Stimulated activated CD4-positive, alpha-beta T cell treated with anti-CD3 and anti-CD28 coated beads, Interleukin-4, amount 100 ng/mL, for 1 hour (primary cell): ENCODE measurements at places on chromosomes 12 and 14.

GRCh38 chr12:107903341-107904061 lies 129.0 kb downstream of the ASCL4 start:
- DNase-seq, result peak; percentile 19

GRCh38 chr14:94573475-94574277 lies 7.5 kb upstream of the SERPINA5 start:
- DNase-seq, result no peak

DNA sequence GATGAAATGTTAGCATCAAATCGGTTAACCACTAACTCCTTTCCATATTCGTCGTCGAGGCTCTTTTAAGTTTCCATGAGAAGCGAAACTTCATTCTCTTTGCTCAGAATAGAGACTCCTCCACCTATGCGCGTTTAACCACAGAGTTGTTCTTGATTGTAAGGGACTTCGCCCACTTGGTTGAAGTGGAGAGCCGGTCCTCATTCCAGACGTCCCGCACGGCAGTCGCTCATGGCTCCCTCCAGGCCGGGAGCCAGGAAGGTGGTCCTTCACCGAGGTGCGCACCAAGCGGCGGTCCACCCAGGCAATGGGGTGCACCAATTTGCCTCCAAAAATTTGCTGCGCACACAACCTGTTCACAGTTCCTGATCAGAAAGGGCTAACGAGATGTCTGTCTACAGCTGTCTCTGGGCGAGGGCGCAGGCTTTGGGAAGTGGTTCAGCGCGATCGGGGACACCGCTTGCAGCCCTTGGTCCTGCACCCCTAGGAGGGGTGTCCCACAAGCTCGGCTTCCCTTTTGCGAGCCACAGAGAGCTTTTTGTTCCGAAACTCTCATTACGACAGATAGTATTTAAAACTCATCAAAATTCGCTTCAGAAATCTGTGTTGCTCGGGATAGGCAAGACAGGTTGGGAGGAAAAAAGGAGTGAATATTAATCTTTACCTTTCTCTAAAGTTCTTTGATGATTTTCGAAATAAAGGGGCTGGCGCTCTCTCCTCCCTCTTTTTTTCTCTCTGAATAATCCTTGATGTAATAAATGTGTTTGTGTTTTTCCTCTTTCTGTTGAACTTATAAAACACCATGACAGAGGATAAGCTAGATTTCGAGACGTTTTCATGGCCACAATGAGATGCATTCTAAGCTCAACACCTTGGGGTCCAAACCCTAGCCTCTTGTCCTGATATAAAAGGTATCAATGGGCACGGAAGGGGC lies 6.4 kb upstream of the ALX1 start:
- DNase-seq, result no peak

- DNase-seq, result no peak
These were observed 133.8 kb downstream of the BCAT1 start for GRCh38 chr12:24815114-24815423.

DNA sequence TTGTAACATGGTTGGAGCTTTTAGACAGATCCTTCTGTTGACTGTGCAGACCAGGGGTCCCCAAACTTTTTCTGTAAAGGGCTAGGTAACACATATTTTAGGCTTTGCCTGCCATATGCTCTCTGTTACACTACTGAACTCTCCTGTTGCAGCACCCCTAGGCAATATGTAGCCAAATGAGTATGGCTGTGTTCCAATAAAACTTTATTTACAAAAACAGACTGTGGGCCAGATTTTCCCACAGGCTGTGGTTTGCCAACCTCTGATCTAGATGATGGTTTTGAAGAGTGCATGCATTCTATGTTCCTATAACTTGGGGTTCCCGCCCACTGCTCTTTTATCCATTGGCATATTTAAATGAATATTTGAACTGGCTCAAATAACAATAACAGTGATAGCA lies 180.3 kb upstream of the VASH1 start:
- no peak for DNase-seq

DNA sequence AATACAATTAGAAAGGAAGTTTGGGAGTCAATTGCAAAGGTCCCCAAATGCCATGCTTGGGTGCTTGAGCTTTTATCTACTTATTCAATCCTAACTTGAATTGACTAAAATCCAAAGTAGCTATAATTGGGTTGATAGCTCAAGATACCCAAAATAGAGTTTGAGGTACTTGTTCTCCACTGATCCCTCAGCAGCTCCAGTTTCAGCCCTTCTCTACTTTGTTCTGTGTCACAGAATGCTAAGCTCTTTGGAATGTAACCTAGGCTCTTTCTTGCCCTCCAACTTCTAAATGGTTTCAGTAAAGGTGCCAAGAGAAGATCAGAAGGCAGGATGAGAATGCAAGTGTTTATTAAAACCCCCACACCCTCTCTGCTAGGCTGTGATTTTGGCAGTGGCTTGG lies 251.4 kb upstream of the CLEC14A start:
- DNase-seq, result no peak

DNA sequence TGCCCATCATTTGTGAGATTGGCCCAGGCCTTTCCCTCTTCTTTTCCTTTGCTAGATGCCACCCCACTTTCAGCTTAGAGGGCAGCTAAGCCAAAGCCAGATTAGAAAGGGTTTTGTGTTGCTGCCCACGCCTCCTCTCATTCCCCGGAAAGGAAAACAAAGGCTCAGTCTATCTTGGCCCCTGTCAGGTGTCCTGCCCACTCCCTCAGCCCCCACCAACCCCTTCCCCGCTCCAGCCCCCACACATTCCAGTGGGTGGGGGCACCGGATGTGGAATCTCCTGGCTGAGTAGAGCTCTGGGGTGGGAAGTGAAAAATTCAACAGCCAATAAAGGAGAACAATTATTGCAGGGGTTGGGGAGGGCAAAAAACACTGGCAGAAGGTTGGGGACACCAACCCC lies 2.2 kb downstream of the BLOC1S1 start:
- DNase-seq, result no peak

DNA sequence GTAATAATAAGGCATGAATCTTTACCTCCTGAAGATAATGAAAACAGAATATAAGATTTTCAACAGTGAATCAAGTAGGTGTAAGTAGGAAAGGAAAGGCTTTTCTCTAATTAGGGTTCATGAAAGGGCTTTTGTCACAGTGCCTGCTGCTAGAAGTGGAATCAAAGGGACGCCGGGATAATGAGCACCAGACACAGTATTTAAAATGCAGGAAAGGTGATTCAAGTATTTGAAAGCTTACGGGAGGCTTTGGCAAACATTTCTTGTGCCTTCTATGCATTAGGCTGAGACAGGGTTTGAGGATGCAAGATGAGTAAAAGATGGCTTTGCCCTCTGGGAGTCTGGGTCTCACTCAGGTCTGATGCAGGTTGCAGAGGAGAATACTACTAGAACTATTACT lies 70.5 kb upstream of the ANO4 start:
- DNase-seq, result no peak

DNA sequence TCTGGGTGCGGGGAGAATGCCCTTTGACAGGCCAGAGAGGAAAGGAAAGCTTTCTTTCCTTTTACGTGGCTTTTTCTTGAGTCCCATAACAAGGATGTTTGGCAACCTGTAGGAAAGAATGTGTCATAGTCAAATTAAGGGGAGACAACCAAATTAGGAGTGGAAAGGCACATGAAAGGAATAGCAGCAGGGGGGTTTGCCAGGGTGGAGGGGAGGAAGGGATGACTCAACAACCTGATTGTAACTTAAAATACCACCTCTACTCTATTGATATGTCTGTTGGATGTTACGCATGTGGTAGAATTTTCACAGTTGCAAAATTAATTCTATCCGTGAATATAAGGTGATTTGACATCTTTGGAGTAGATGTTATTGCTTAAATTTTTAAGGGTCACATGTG lies 28.5 kb upstream of the MYBPC1 start:
- no peak for DNase-seq

DNA sequence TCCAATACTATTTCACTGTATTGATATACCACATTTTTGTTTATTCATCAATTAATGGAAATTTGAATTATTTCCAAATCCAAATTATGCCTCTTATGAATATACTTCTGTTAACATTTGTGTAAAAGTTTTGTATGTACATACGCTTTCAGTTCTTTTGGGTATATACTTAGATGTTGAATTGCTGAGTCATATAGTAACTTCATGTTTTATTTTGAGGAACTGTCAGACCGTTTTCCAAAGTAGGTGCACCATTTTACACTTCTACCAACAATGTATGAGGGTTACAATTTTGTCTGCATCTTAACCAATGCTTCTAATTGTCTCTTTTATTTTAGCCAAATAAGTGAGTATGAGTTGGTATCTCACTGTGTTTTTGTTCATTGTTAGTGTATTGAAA lies 10.2 kb upstream of the CCER1 start:
- no peak for DNase-seq
